ENCODE measurements at places on chromosomes 11 and 22.

DNA sequence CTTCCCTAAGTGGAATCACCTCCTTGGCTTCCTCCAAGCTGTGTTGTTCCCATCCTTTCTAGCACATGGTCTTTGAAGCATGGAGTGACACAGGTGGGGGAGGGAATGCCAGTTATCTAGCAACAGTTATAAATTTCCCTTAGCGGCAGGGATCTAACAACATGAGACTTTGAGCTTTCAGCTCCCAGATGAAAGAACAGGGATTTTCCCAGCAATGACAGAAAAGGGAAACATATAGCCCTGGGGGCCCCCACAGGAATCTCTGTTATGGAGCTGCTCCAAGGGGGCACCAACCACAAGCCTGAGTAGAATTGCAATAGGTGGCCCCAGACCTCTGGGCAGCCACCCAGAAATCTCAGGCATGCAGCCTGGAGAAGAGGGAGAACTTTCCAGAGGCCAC is 163.0 kb downstream of the GRIK4 start:
- DNase-seq: no peak

DNA sequence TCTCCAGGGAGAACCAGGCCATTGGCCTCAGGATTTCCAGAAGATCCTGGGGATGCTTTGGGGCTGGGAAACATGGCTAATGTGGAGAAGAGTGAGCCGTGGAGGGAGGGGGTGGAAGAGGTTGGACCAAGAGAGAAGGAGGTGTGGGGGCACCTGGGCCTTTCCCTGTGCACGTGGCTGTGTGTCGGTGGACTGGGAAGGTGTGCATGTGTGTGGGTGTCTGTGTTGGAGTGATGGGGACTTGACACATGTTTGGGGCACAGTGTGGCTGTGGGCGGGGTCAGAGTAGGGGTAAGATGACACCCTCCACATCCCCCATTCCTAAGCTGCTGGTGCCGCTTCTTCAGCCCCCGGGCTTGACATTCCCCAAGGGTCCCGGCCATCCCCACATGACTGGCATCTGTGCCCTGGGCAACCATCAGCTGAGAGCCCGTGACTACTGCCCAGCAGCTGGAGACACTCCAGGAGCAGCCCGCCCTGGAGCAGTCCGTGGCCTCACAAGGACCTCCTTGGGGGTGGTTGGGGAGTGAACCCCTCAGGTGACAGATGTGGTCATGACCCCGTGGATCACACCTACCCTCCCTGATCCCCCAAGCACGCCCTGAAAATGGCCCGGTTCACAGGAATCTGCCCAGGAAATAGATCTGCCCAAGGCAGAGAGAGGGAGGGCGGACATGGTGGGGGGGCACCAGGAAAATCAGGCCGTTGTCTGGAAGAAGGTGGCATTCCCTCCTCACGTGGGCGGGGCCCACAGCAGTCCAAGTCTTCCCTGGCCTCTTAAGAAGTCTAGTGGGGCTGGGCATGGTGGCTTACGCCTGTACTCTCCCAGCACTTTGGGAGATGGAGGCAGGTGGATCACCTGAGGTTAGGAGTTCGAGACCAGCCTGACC is 34.8 kb upstream of the SOX10 start:
- no peak for DNase-seq

DNA sequence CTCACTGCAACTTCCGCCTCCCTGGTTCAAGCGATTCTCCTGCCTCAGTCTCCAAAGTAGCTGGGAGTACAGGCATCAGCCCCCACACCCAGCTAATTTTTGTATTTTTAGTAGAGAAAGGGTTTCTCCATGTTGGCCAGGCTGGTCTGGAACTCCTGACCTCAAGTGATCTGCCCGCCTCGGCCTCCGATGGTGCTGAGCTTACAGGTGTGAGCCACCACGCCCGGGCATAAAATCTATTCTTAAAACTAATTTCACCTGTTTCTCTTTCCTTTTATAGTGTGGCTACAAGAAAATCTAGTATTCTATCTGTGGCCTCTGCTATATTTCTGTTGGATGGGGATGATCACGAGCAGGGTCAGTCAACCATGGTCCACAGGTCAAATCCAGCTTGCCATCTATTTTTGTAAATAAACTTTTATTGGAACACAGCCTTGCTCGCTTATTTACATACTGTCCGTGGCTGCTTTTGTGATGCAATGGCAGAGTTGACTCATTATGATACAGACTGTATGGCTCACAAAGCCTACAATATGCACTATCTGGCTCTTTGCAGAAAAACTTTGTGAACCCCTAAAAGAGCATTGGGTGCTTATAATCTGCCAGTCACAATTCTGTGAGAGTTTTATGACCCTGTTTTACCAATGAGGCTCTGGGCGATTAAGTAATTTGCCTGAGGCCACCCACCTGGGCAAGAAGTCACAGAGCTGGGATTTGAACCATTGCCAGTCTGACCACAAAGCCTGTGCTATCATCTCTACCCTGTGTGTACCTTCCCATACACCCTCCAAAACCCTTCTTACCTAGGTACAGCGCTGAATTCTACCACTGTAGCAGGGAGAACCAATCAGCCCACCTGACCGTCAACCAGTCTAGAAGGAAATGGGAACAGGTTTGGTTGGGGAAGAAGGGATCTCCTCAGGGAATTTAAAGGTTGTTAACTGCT is 28.3 kb downstream of the SLC1A2 start:
- DNase-seq: no peak

DNA sequence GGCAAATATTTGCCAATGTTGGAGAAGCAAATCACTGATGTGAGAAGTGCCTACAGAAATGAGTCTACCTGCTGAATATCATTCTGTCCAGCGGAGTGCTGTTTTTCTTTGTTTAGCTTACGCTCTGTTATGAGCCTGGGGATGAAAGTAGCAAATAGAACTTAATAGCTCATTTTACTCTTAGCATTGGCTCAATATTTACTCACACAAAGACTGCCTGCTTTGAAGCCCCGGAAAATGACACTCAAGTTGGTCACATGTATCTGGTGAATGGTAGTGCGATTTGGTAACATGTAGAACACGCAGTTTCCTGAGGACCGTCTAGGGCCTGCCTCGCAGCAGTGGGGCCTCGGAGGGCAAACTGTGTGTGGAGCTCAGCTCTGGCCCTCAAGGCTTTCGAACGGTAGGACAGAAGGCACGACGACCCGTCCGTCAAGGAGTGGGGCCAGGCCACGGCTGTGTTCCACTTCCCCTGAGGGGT is 38.9 kb downstream of the TBC1D22A start:
- DNase-seq: no peak

- DNase-seq: no peak
These were observed 32.0 kb downstream of the WNT11 start for GRCh38 chr11:76174330-76174729.

- DNase-seq: no peak
These were observed 1.2 kb upstream of the ZFP91 start for GRCh38 chr11:58577555-58578135.

DNA sequence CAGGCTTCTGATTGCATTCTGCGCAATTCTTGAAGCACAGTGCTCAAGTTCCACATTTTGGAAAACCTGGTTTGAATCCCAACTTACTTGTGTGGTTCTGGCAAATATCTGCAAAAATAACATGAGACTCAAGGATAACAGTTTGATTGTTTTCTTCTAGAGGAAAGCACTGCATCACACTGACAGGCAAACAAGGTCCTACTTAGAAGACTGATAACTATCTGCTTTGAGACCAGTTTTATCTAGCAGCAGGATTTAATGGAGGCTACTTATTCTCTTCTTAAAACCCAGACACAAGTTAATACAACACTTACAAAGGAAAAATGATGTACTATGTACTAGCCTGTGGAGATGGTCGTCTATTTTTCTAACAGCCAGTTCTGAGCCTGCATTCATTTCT is 41.4 kb downstream of the RIC3 start:
- no peak for DNase-seq

DNA sequence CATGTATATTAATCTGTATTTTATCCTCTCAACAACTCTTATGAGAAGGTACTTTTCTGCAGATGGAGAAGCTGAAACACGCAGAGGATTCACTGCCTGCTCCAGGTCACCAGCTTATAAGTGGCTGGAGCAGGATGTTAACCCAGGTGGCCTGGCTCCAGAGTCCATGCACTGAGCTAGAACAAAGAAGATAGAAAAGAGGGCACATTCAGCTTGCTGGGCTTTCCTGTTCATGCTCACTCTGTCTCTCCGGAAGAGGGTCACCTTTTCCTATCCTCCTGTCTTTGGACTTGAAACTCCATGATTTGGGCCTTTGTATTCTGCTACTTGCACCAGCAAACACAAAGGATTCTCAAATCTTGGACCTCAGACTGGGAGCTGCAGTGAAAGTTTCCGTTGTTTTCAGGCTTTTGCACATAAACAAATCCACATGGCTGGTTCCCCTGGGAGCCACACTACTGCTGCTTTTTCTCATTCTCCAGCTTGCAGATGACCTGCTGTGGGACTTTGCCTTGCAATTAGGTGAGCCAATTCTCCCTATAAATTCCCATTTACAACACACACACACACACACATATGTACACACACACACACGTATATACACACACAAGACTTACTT is 117.3 kb upstream of the GRK3 start:
- no peak for DNase-seq

DNA sequence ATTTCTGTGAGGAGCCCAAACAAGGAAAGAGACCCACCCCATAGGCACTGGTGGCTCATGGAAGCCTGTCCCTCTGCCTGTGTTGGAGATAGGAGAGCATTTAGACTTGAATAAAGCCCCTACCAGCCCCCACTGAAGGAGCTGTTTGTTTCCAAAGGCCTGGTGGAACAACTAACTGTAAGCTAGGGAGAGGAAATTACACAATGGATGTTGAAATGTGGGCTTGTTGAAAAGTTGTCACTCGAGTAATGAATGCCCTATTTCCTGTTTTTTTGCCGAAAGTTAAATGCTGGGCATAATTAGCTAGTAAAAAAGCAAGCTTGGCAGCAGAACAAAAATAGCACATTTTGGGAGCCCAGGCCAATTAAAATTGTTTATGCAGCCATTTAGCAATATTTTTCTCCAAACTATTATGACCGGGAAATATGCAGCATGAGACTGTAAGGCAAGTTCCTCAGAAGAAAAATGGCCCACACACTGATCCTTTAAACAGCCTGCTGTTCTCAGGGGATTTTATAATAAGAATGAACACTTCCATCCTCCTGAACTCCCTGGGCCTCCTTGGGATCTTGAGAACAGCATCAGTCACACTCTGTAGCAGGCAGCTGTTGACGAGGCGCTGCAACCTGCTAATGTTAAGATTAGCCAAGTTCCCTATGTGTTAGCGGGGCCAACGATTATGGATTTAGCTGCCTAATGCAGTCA is 38.6 kb upstream of the LMO2 start:
- no peak for DNase-seq

GRCh38 chr11:69012092-69013008 is 696 bp downstream of the MRGPRF start:
- no peak for DNase-seq

DNA sequence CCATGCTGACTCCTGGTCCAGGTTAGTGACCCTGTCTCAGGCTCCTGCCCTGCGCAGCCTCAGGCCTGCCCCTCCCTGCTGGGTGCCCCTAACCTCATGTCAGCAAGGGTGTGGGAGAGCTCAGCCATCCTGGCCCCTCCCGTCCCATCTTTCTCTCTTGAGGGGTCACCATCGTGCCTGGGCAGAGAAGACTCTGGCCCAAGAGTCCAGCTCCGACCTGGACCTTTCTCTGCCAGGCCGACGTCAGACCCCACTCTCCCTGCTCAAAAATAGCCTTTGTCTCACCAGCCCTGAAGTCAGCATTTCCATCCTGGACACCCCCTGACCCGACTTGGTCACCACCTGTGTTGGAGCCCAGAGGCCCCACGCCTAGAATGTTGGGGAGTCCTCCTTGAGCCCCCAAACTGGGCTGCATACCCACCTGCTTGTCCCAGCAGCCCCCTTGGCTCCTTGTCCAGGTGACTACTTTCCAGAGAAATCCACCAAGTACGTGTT is 4.9 kb downstream of the SCGB1C1 start:
- no peak for DNase-seq

- DNase-seq: no peak
These were observed 1.1 kb upstream of the SCT start for GRCh38 chr11:628056-628455.

DNA sequence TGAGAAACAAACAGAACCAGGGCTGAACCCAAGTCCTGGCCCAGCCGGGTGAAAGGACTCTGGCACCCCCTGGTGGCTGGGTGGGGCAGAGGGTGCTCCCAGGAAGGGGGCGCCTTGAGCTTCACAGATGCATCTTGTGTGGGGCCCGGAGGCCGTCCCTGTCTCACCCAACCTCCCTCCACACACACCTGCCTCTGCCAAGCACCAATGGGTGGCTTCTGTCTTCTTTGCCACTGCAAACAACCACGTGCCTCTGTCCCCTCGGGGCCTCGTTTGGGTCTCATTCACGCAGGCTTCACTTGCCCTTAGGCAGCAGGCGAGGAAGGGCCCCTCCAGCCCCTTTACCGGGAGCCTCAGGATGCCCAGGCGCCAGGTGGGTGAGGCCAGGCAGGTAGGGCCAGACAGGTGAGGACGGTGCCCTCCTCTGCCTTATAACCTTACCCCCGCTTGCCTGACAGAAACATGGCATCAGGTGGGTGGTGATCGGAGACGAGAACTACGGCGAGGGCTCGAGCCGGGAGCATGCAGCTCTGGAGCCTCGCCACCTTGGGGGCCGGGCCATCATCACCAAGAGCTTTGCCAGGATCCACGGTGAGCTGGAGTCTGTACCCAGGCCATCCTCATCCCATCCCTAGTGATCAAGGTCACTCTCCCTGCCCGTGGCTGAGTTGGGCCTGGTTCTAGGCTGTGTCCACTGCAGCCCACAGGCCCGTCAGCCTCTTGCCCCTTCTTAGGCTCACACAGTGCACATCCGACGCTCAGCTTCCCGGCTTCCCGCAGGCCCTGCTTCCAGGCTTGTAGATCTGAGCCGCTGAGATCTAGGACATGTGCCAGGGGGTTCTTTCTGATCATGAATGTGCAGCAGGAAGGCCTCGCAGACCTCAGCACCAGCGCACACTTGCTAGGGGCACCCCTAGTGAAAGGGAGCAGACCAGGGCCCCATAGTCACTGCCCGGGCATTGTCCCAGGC is 17.2 kb downstream of the POLR3H start:
- peak; percentile 78 for DNase-seq

DNA sequence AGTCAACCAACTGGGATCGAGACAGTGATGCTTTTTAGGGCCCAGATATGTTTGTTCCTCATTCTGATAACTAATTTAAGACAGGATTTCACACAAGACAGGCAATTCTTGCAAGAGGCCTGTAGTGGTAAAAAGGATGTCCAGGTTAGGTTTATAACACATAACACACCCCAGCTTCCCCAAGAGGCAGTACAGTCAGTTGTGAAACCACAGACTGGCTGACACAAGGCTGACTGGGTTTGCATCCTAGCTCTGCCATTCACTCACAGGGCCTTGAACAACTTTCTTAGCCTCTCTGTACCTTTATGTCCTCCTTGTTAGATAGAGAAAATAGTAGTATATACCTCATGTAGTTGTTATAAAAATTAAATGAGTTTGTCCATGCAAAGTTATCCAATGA is 55.0 kb upstream of the PTH start:
- no peak for DNase-seq

Data from hematopoietic multipotent progenitor cell treated with erythropoietin and hydrocortisone succinate and interleukin-3 and kit ligand, for 15 days (in vitro differentiated cells).